A549 treated with dexamethasone at 1 μM for 4 hours (cell line): ENCODE measurements at places on chromosomes 12 and 14. TPM values are rescaled to one million over a fixed set of nuclear protein-coding genes. Genes with fewer than 3 reads are reported as not detected.

Gene USP44
- total RNA-seq: 0.07 to 0.14 TPM (median 0.08 TPM) in 5 replicates

Gene PTCSC3
- total RNA-seq: not detected in 5 replicates

Gene KRT71
- total RNA-seq: 0.06 TPM in 1 of 5 replicates, not detected in the others

Gene OTX2
- not detected in 5 replicates for total RNA-seq

Gene RAPGEF3
- total RNA-seq: 0.51 to 0.72 TPM (median 0.60 TPM) in 5 replicates

Gene FLRT2
- total RNA-seq: 2.1 to 4.1 TPM (median 3.2 TPM) in 5 replicates

Gene A2M
- 0.05 to 0.23 TPM (median 0.11 TPM) in 5 replicates for total RNA-seq

Gene CCDC175
- not detected in 5 replicates for total RNA-seq

Gene SYNDIG1L
- total RNA-seq: not detected in 5 replicates

Gene C12orf54
- total RNA-seq: not detected in 5 replicates

Gene C1QL4
- 5.1 to 7.5 TPM (median 6.3 TPM) in 5 replicates for total RNA-seq

Gene NXPH4
- total RNA-seq: 3.7 to 6.8 TPM (median 5.3 TPM) in 5 replicates

Gene KRT6A
- 11.5 to 16.2 TPM (median 14.0 TPM) in 5 replicates for total RNA-seq

Gene HVCN1
- 0.45 to 0.83 TPM (median 0.62 TPM) in 5 replicates for total RNA-seq

Gene RTL1
- total RNA-seq: 0.21 to 0.29 TPM (median 0.24 TPM) in 5 replicates
